ENCODE measurements at places on chromosomes 13 and 19.

DNA sequence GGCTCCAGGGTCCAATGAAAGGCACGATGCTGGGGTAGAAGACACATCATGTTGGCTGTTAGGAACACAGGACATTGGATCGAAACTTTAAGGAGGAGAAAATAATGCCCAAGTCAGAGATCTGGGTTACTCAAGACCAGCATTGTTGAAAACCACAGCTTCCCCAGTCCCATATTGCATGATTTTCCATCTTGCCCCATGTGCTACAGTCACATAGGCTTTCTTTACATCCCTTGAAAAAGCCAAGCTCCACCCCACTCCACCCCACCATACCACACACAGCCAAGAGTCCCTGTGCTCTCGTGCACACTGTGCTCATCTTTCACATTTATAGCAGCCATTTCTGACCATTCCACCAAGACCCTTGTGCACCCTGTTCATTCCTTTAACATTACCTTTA, 636.2 kb downstream of the DIAPH3 start:
- peak; percentile 89 for DNase-seq

GRCh38 chr19:17268754-17269153, 1.5 kb downstream of the BABAM1 start:
- DNase-seq: no peak

- DNase-seq: peak; percentile 51
Measured at GRCh38 chr19:30253581-30253996, 118.6 kb upstream of the ZNF536 start.

- DNase-seq: no peak
Measured at GRCh38 chr13:101120007-101120406, 296.3 kb downstream of the NALCN start.

DNA sequence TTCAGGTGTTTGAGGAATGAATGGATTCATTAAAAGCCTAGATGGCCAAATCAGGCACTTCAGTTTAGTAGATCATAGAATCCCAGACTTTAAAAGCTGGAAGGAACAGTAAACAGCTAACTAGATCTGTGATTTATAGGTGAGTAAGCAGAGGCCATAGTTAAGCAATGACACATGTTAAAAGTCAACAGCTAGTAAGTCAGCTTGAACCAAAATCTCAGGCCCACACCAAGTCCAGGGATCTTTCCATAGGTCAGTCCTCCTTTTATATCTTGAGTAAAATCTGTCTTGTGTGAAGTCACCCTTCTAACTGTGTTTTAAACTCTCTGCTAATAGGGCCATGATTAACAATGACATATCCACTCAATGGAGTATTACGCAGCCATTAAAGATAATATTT, 275.5 kb upstream of the SOX21 start:
- DNase-seq: no peak
